Vagina (tissue), 2 donors: ENCODE measurements at places on chromosomes 6 and 20.

DNA sequence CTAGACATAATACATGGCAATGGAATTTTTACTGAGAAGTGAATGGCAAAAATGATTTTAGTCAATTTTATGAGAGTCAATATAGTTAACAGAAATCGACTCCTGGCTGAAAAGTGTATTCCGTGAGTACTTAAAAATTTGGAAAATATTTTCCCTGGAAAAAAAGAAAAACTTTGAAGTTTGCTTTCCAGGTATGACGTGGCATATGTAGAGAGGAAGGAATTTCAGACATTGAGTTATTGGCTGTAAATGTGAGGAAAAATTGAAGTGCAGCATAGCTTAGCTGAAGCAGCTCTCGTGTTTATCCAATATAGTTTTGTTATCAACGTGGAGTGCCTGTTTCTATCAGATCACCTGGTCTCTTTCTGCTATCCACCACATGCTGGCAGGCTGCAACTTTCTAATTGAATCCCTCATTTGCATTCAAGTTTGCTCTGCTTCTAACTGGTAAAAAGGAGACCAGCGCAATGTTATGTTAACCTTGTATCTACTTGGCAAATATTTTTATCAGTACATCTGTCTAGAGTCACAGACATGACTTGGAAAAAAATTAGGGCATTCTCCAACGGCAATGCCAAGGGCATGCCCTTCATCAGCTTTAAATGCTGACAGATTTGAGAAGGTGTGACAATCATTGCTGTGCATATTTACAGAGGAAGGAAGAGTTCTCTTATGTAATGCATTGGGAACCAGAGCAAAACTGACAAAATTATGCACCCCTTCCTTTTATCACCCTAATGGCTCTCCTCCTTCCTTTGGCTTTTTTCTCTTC, 1102.8 kb upstream of the FLRT3 start:
- no peak for DNase-seq

DNA sequence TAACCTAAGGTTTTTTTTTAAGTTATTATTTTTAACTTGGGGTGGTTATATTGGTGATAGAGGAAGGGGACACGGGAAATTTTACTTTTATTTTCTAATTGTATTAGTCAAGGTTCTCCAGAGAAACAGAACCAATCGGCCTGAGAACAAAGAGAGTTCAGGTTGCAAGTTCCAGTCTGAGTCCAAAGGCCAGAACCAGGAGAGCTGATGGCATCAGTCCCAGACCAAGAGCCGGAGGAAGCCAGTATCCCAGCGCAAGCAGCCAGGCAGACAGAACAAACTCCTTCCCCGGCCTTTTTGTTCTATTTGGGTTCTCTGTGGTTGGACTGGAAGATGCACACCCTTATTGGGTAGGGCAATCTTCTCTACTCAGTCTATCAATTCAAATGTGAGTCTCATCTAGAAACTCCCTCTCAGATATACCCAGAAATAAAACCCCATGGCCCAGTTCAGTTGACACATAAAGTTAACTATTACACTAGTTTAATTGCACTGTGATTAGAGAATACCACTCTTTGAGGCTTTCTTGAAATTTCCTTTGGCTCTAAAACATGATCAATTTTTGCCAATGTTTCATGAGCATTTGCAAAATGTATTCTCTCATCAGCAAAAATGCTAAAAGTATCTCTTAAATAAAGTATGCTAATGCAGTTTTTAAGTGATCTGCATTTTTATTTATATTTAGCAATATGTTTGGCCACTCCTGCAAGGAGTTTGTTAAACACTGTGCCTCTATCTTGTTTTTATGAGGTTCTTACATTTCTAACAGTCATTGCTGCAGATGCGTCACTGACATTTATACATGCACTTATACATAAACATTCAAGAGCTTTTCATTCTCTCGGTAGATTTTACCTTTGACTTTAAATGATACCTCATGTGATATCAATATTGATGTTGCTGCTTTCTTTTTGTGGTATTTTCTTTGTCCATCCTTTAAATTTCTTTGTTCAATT, 103.2 kb upstream of the SSTR4 start:
- DNase-seq: no peak

DNA sequence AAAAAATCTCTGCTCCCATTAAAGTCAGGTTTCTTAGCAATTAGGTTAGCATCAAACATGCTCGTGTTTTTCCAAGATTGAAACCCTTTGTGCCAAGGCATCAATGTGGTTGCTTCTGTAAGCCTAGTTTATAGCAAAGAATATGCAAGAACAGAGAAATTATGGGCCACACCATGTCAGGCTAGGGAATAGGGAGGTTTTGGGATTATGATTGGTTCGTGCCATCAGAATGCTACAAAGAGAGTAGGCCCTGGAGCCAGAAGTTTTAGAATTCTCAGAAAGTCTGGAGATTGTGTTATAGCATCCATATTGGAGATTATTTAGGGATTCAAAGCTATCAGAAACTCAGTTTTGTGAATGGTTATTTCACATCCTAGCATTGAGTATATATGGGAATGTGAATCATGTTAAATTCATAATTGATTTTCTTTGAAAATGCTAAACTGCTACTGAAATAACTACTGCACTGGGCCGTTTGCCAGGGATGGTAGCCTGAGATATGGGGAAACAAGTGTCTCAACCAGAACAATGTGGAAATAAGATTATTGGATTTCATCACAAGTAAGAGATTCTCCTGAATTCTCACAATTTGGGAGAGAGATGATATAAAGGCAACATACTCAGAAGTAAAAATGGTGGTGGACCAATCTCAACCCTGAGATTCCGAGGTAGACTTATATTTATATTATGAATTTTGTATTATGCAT, 45.3 kb downstream of the ZNF292 start:
- DNase-seq: no peak

DNA sequence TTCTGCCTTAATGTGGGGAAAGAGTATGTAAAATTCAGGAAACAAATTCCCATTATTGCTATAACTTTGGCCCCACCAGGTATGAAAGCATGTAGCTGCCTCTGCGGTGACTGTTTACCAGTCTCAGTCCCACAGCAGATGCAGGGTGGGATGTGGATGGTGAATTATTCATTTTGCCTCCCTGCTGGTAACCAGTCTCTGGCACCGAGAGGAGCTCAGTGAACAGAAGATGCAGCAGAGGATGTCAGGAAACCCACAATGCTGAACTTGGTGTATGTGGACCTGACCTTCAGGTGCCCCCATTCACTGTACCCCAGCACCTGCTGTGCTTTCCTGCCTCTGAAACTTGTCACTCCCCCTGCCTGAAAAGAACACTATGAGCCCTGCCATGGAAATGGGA, 8.8 kb upstream of the METTL24 start:
- DNase-seq: no peak

DNA sequence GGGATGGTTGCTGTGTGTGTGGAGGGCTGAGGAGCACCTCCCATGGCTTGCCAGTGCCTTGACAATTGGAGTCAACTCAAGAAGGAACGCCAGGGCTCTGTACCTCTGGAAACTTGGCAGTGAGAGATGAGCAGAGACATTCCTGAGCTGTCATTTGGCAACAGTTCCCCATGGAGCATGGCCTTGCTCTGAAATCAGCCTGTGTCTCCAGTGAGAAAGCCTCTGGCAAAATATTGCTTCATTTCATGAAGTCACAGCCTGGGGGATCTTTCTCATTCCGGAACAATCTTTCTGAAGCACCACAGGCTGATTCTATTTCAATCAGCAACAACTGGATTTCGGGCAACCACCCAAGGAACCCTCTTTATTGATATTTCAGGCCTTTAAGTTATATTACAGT, 52.2 kb upstream of the FNDC1 start:
- no peak for DNase-seq

- DNase-seq: no peak
Measured at GRCh38 chr20:13028001-13028400, 19.2 kb downstream of the SPTLC3 start.

- DNase-seq: no peak
Measured at GRCh38 chr6:2213086-2213485, 32.3 kb downstream of the GMDS start.

DNA sequence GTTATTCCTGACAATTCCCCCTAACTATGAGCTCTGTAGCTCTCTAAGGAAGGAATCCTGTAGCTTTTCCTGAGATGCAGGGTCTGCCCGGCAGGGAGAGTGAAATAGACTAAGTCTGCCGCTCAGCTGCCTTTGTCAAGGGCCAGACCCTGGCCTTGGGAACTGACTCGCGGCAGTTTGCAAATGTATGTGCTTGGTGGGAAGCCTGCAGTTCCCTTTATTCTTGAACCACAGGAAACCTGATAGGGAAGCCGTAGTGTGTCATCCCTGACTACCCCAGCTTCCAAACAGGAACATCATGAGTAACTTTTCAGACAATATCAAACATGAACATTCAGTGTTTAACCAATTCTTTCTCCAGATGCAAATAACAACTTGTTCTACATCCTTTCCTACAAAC, 78.7 kb upstream of the IFNGR1 start:
- DNase-seq: no peak

DNA sequence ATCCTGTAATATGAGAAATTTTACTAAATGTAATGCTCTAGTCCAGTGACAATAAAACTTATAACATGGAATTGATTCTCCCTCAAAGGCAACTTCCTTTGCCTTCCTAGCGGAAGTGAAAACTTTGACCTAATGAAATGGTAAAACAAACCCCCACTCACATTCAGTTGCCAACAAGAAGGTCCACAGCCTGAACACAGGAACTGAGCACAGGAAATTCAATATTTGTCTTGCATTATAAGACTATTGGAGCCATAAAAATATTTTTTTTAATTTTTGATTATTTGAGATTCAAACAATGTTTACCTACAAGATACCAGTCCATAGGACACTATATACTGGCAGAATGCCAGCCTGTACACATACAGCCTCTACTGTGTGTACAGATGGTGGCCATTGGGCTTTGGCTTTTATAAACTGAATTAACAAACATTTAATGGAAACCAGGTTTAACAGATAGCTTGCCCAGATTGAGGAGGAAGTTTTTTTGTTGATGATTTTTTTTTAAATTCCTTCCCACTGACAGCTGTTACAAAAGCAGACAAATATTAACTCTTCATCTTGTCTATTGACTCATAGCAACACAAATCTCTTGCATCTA, 481.5 kb upstream of the JAG1 start:
- no peak for DNase-seq

GRCh38 chr6:155687645-155688044, 232.0 kb upstream of the NOX3 start:
- no peak for DNase-seq

- no peak for DNase-seq
Measured at GRCh38 chr6:167742719-167743303, 83.9 kb upstream of the AFDN start.

DNA sequence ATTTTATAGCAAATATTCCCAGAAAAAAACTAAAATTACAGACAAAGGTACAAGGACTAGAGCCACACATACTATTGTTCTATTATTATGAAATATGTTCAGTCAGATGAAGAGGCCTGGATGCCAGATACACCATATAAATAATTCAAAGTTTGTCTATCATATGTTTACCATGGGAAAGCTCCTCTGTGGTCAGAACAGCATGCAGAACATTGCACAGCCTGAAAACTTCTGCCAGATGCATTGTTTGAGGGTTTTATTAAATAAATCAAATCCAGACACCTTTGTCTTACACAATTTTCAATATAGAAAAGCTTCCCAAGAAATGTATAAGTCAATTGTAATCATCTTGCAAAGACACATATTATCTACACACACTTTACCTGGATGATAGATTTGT, 35.0 kb upstream of the COL21A1 start:
- DNase-seq: no peak

DNA sequence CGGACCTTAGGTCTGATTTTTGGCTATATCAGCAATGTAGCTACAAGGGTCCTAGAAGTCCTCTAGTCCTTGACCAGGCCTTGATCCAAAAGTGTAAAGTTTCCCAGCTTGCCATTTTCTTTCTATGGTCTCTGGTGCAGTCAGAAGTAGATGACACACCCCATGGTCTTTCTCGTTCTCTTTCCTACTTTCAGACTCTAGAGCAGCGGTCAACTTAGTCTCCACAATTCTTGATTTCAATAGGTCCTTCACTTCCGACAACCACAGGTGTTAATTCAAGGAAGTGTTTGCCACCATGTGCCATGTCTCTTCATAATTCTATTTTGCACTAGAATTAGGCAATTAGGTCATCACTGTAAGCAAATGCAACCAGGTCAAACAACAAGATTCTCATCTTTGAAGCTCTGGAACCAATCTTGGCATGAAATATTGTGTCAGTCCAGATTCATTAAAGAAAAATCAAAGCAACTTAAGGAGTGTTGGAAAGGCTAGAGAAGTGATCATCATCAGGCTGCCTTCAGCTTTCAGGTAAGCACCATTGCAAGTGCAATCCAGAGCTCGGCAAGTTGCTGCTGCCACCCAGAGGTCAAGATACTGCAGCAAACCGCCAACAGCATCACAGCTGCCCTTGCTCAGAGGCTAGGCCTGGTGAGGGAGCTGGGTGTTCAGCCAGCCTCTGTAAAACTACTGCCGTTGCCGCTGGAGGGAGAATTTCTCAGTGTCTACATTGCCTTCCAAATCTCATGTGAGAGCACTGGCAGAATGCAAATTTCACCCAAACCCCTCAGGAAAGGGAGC, 5.6 kb upstream of the SYNE1 start:
- no peak for DNase-seq

DNA sequence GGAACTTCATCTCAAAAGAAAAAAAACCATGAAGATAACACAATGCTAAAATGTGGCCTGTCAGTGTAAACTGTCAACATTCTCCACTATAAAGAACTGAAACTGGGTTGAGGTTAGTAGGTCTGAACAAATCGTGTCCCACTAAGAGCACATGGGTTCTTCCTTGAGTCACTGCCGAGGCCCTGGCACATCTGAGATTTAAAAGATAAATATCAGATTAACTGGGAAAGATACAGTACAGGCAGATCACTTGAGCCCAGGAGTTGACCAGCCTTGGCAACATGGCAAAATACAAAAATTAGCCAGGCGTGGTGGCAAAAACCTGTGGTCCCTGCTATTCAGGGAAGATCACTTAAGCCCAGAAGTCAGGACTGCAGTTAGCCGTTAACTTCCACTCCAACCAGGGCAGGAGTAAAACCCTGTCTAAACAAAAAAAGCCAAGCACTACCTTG, 5.6 kb downstream of the EEF1A1 start:
- no peak for DNase-seq

- DNase-seq: no peak
Measured at GRCh38 chr20:44465001-44465560, 10.6 kb upstream of the TTPAL start.

GRCh38 chr6:3517350-3517749, 60.5 kb upstream of the SLC22A23 start:
- no peak for DNase-seq
